Naive thymus-derived CD8-positive, alpha-beta T cell (primary cell): ENCODE measurements at places on chromosomes 16 and 17. TPM values are rescaled to one million over a fixed set of nuclear protein-coding genes. Genes with fewer than 3 reads are reported as not detected.

DNA sequence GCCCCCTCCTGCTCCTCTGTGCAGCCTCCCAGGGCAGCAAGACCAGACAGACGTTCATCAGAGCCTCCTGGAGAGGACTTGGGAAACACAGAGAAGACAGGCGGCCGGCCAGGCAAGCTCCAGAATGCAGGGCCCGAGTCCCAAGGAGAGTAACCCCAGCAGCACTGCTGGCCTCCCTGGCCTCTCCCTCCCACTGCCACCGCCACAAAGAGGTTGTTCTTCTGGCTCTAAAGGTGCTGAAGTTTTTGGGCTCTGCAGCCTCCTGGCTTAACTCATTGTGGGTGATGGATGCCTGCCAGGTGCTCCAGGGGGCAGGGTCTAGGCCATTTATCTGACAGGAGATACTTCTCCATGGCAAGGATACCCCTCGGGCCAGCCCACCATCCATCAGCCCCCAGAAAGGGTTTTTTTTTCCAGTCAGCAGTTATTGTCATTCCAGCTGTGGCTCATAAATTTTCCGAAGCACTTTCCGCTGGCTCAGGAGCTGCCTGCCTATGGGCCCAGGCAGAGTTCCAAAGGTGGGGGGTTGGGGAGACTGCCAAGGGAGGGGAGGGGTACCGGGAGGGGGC is 32.0 kb upstream of the MRPS23 start:
- no peak for DNase-seq
- no peak overlapping the region for H3K4me3 ChIP-seq
- H3K27me3 ChIP-seq, result no peaks in the 10 kb centered on the region
- no peaks in the 10 kb centered on the region for H3K4me1 ChIP-seq

DNA sequence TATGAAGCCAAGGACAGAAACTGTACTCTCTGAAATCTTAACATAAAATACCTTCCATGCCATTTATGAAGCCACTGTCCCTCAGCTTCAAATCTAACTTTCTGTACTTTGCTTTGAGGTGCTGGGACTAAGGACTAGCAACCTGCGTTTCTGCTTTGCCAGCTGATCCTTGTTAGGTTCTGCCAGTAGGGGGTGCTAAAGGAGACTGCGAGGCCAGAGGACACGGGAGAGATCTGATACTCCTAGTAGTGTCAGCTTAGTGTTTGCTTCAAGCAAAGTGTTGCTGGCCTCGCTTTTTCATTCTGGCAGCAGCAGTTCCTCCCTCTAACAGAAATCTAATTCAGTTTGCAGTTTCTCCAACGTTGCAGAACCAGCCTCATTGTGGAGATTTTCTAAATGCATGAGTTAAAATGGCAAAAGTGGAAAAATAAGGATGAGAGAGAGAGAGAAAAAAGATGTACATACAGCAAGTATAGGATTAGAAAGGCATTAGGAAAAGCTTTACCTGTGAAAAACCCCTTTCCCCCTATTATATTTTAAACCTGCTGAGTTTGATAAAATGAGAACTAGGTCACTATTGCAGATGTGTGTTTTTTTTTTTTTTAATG is 297.5 kb downstream of the CA10 start:
- H3K4me3 ChIP-seq, result no peak overlapping the region
- no peaks in the 10 kb centered on the region for H3K4me1 ChIP-seq
- peaks cover 2% of the 10 kb centered on the region for H3K27me3 ChIP-seq
- H3K27ac ChIP-seq, result no peak overlapping the region
- DNase-seq, result no peak

The ZNF174 gene
- total RNA-seq, result 17.1 TPM

The RGS11 gene
- not detected for total RNA-seq

GRCh38 chr16:10558746-10559641 is 21.4 kb downstream of the EMP2 start:
- DNase-seq, result no peak
- H3K27me3 ChIP-seq, result peaks cover 5% of the 10 kb centered on the region
- H3K4me1 ChIP-seq, result no peaks in the 10 kb centered on the region
- no peak overlapping the region for H3K27ac ChIP-seq

The PRR15L gene
- not detected for total RNA-seq

The ITFG1 gene
- 19.4 TPM for total RNA-seq

DNA sequence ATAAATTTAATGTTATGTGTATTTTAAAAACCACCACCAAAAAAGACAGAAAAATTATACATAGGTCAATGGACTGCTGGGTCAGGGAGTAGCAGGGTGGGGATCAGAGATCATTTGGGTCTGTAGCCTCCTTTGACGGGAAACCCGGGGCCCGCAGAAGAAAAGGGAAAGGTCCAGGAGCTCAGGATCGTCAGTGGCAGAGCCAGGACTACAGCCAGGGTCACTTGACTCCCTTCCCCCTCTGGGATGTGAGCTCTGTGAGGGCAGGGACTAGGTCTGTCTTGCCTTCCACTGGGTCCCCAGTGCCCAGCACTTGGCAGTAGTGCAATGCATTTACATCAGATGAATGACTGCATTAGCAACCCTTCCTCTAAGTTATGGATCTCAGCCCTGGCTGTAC is 62.1 kb downstream of the TOM1L2 start:
- no peak overlapping the region for H3K4me3 ChIP-seq
- H3K4me1 ChIP-seq, result peaks cover 16% of the 10 kb centered on the region
- H3K36me3 ChIP-seq, result peaks cover 33% of the 10 kb centered on the region
- no peak overlapping the region for H3K27ac ChIP-seq

DNA sequence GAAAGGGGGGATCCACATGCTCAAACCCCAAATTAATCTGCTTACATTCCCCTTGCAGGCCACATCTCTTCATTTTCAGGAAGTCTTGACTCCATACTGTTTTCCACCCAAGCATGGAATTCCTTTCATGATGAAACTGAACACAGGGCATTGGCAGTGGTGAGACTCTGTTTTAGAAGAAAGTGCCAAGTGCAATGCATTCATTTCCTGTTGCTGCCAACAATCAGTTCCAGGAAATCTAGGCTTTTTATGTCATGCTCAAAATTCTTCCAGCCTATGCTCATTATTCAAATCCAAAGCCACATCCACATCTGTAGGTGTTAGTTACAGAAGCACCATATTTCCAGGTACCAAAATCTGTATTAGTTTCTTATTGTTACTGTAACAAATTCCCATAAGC is 4.1 kb downstream of the CCL2 start:
- no peak overlapping the region for H3K4me3 ChIP-seq
- H3K27ac ChIP-seq, result no peak overlapping the region
- no peaks in the 10 kb centered on the region for H3K4me1 ChIP-seq
- peaks cover 8% of the 10 kb centered on the region for H3K27me3 ChIP-seq
- no peaks in the 10 kb centered on the region for H3K36me3 ChIP-seq
- DNase-seq, result no peak
